ENCODE measurements at places on chromosomes 2 and 18.

DNA sequence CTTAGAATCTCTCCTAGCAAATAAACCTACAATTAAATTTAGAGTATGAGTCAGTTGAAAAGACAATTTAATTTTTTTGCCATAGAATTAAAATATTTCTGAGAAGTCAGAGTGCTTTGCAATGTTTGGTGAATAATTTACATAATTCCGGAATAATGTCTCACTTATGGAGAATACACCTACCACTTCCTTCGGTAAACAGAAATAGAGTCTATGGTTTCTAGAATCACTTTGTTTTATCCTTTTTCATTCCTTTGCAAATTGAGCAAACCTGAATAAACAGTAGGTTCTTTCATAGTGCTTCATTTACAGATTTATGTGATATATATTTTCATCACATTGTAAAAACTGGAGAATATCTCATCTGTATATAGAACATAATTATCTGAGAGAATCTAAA is 211.7 kb downstream of the PMAIP1 start:
- DNase-seq, result no peak

- DNase-seq, result no peak
These were observed 19.0 kb upstream of the FAM178B start for GRCh38 chr2:97005353-97005752.

DNA sequence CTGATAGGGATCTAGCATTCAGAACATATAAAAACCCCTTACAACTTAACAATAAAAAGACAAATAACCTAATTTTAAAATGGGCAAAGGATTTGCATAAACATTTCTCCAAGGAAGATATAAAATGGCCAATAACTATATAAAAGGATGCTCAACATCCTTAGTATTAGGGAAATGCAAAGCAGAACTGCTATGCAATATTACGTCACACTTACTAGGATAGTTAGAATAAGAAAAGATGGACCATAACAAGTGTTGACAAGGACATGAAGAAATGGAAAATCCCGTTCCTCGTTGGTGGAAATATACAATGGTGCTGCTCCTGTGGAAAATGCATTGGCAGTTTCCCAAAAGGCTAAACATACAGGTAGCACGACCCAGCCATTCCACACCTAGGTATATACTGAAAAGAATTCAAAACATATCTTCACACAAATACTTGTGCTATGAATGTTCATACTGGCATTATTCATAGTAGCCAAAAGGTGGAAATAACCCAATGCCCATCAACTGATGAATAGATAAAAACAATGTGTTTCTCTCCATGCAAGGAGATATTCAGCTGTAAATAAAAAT is 48.2 kb upstream of the REV1 start:
- DNase-seq, result no peak

- DNase-seq, result peak; percentile 98
These were observed 30.8 kb upstream of the EML4 start for GRCh38 chr2:42138163-42139015.

GRCh38 chr2:200944467-200945394 is 18.7 kb downstream of the ORC2 start:
- peak; percentile 93 for DNase-seq

GRCh38 chr2:9709539-9710285 is 78.9 kb upstream of the YWHAQ start:
- DNase-seq, result no peak

GRCh38 chr2:2721296-2721835 is 390.3 kb upstream of the MYT1L start:
- DNase-seq, result no peak

GRCh38 chr2:197873293-197873701 is 68.9 kb downstream of the PLCL1 start:
- DNase-seq, result peak; percentile 93

- DNase-seq, result no peak
These were observed 349.1 kb upstream of the ACVR2A start for GRCh38 chr2:147495734-147496133.

DNA sequence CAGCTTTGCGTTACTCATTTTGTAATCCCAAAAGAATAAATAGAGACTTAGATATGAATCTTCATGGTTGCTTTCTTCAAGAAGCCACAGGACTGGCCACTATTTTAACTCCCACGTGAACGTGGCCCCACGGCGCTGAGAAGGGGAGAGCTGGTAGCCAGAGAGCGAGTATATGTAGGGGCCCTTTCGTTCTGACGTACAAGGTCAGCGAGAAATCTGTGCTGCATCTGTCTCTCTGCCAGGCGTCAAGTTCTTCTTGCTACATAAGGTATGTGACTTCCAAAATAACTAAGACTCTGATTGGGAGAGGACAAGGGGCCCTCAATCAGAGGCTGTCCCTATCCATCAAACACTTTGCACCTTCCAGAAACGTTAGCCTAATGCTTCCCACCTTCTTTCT is 149.2 kb downstream of the PLEKHA3 start:
- no peak for DNase-seq

- peak; percentile 48 for DNase-seq
These were observed 803 bp upstream of the FIGN start for GRCh38 chr2:163736433-163737189.

DNA sequence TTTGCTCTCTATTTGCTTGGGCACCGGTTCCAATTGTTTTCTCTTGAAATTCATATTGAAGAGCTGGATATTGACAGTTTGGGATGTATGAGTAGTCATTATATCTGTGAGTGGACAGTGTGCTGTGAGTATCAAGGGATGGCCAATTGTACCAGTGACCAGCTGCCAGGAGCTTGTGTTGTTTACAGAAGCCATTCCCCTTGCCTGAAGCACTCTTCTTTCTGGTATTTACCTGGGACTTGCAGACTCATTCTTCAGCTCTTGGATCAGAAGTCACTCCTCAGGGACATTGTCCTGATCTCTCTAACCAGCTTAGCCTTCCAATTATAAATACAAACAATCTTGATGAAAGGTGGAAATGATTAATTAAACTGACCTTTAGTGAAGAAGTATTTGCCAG is 438.3 kb upstream of the LRATD1 start:
- no peak for DNase-seq

DNA sequence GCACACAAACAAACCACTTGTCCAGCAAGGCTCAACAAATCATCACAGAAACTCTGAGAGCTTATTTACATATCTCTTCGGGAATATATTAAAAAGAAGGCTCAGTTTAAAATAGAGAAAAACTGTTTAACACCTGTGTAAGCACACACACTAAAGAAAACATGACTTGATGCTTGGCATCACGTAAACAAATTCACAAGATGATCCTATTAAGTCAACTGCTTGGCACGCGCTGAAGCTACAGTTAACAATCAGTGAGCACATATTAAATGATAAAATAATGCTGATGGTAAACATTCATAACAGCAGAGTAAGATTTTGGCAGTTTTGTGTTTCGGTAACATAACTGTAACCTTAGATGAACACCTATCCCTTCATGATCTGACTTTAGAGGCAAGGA is 4.3 kb upstream of the HES6 start:
- no peak for DNase-seq

GRCh38 chr2:230184727-230185578 is 34.8 kb downstream of the SP110 start:
- DNase-seq, result peak; percentile 63

DNA sequence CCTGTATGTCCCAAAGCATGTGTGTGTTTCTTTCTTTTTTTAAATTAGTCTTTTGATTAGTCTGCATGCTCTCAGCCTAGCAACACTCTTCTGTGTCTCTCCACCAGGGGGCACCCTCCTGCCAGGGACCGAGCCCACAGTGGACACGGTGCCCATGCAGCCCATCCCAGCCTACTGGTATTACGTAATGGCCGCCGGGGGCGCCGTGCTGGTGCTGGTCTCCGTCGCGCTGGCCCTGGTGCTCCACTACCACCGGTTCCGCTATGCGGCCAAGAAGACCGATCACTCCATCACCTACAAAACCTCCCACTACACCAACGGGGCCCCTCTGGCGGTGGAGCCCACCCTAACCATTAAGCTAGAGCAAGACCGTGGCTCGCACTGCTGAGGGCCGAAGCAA is 93.8 kb downstream of the NRP2 start:
- no peak for DNase-seq

GRCh38 chr2:38626326-38627035 is 23.8 kb upstream of the HNRNPLL start:
- no peak for DNase-seq

- peak; percentile 37 for DNase-seq
These were observed 71.0 kb upstream of the SP3 start for GRCh38 chr2:174035981-174036742.

DNA sequence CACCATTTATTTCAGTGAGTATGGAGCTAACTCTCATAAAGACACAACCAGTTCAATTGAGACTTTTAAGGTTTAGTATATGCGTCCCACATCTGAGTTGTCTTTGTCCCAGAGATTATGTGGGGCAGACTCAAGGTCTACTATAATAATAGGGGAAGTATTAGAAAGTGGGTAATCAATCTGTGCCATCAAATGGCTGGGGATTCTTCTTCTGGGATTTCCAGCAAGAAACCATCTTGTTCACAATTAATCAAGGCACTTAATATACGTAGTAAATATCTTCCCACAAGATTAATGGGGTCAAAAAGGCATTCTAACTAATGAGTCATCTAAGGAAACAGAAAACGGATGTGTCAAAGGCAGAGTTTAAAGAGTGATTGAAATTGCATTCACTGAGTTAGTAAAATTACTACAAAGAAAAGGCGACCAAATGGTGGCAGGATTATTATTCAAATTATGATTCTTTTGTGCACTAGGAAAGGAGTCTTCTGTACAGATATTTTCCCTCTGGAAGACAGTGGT is 179.8 kb upstream of the REG3G start:
- DNase-seq, result no peak

DNA sequence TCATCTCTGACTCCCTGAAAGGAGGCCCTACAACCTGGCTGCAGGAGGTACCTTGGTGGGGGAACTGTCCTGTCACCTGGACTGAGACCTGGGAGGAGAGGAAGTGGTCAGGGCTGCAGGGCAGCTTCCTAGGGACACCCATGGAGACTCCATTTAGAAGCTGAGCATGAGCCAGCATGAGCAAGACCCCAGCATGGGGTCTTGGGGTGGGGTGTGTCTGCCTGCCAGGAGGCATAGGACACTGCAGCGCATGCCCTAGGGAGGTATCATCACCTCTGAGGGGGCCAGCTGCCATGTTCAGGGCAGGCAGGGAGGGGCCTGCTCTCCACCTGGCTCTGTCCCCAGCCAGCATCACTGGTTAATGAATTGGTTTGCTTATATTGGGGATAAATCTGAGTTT is 249.7 kb downstream of the CELF4 start:
- no peak for DNase-seq

DNA sequence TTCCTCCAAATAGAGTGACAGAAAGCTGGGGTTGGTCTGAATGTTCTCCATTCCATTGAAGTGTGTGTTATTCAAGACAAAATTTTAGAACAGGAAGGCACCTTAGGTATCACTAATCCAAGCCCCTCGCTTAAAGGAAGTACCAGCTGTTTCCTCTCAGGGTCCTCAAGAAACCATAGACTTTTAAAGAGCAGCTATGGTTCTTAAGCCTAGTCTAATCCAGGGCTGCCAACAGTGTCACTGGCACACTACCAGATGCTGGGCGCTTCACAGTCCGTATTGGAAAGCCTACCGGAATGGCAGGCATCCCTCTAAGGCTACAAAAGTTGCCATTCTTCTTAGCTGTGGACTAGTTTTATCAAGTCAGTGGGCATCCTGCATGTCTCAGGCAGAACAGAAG is 1.9 kb downstream of the NEMP2 start:
- no peak for DNase-seq

GRCh38 chr18:62281684-62282083 is 43.4 kb upstream of the TNFRSF11A start:
- peak; percentile 85 for DNase-seq

DNA sequence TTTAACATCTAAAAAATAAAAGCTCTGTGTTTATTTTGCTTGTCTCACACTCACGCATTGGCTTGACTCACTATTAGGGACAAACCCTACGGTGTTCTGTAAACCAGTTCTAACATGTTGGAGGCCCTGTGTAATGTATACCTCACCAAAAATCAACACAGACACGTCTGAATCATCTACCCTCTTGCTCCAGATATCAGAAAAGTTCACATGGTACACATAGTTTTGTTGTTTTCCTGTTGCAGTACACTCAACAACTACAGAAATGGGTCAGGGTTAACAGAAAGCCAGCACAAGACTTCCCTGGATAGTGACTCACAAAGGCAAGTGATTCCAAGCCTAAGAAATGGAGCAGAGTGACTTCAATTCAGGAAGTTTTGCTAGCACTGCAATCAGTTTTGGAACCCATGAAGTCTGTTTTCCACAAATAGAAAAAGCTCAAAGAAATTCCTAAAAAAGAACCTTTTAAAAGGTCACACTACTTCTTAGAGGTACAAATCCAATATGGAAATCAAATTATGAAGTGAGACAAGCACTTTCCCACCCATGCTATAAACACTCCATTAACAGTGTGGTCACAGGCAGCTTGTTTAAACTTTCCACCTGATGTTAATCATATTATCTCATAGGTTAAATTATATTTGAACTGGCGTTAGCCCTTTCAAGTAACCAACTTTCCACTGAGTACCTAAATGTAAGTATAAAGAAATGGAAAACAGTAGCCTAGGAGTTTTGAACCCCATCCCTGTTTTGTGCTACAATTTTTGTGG is 87.4 kb downstream of the GAREM1 start:
- DNase-seq, result peak; percentile 86

DNA sequence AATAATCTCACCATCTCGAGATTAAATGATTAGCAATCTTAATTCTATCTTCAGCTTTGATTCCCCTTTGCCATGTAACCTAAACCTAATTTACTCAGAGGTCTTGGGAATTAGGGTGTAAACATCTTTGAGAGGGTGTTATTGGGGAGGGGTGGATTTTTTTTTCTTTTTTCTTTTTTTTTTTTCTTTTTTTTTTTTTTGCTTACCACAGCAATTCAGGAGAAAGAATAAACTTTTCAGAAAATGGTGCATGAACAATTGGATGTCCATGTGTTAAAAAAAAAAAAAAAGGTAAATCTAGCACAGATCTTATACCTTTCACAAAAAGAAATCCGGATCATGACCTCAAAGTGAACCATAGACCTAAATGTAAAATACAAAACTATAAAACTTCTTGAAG is 160.8 kb upstream of the FANCL start:
- DNase-seq, result no peak

DNA sequence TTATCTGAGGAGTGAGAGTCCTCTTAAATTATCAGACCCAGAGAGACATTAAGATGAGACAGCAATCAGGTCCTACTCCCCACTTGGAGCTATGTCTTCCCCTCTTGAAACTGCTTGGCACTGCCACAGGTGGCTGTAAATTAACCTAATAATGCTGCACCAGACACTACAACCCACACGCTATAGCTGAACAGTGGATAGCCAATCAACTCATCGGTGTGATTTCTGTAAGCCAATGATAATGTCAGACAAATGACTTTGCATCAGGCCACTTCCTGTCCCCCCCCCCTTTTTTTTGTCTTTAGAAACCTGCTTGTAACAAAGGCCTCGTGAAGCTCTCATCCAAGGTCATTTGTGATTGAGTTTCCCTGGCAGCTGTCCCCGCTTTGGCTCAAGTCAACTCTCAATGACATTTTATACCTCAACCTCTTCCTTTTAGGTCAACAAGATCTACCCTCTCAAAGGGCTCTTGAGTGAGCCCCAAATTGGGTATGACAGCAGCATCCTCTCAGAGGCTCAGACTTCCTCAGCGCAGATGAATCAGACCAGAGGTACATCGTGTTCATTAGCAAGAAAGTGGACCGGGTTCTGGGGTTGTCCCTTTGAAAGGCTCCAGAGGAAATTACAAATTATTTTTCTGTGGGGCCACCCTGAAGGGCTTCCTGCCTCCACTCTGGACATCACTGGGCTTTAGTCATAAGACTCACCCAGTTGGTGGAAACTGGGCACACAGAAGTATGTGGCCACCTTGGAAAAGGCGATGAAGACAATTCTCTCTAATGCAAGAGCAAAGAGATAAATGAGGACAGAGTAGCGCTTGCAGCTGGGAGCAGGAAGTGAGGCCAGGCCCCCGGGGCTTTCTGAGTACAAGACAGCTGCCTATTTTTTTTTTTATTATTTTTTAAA is 73.6 kb downstream of the COPS8 start:
- DNase-seq, result no peak
